Globus pallidus (tissue), 1 donor: ENCODE measurements at places on chromosomes 13 and 19.

GRCh38 chr19:44668985-44669764 lies 2.1 kb upstream of the CEACAM19 start:
- no peak for DNase-seq

- DNase-seq: no peak
These were observed 401.1 kb upstream of the ZNF507 start for GRCh38 chr19:31944326-31944725.

GRCh38 chr13:44307844-44308243 lies 65.8 kb upstream of the SERP2 start:
- DNase-seq: no peak

GRCh38 chr13:73258406-73258805 lies 199.6 kb downstream of the KLF5 start:
- DNase-seq: no peak

DNA sequence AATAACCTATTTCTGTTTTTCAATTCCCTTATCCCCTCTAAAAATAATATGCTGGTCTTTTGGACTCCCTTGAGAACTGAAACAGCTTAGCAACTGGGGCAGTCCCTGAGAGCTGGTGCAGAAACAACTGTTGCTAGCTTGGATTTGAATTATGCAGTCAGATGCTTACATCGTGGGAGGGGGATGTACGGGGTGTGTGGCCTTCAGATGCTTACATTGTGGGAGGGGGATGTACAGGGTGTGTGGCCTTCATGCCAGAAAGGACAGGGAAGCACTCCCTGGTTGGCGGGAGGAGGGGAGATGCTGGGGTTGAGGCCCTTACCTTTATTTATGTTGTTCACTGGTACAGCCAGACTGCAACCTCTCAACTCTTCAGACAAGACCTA lies 25.6 kb downstream of the LRCH1 start:
- no peak for DNase-seq

DNA sequence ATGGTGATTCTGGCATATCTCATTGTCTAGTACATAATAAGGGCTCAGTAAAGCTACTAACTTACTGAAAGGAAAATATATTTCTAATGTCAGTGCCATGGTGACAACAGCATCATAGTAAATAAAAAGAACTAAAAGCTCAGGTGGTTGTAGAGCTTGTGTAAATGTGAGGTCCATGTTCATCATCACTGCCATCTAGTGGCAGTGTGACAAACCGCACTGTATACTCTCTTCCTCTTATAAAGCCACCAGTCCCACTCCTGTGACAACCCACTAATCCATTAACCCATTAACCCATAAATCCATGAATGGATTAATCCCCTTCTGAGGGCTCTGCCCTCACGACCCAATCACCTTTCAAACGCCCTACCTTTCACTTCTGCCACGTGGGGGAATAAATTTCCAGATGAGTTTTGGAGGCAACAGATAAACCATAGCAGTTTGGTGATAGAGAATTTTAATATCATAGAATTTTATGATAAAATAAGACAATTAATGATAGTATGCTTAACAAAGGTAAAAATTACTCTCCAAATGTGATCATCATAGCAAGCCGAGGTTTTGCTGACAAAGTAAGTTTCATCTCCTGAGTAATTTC lies 160.4 kb upstream of the SGCG start:
- peak; percentile 40 for DNase-seq

- no peak for DNase-seq
These were observed 272.2 kb upstream of the KLF12 start for GRCh38 chr13:74406420-74406819.

- DNase-seq: no peak
These were observed 2874.1 kb upstream of the PCDH20 start for GRCh38 chr13:64289702-64290101.

DNA sequence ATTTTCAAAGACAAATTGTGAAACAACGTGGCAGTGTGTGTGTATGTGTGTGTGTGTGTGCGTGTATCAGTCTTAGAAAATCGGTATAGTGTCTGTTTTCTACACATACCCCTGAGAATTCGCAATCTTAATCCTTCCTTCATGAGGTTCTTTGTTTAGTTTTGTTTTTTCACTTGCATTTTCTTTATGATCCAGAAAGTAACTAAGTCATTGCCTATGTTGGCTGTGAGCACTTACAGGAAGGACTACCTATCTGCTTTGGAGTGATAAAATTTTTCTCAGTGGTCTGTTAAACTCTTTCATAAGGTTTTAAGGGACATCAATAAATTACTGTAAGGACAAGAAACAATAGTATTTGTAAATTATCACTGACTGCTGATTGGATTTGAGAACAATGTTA lies 1587.1 kb downstream of the PCDH9 start:
- DNase-seq: no peak

DNA sequence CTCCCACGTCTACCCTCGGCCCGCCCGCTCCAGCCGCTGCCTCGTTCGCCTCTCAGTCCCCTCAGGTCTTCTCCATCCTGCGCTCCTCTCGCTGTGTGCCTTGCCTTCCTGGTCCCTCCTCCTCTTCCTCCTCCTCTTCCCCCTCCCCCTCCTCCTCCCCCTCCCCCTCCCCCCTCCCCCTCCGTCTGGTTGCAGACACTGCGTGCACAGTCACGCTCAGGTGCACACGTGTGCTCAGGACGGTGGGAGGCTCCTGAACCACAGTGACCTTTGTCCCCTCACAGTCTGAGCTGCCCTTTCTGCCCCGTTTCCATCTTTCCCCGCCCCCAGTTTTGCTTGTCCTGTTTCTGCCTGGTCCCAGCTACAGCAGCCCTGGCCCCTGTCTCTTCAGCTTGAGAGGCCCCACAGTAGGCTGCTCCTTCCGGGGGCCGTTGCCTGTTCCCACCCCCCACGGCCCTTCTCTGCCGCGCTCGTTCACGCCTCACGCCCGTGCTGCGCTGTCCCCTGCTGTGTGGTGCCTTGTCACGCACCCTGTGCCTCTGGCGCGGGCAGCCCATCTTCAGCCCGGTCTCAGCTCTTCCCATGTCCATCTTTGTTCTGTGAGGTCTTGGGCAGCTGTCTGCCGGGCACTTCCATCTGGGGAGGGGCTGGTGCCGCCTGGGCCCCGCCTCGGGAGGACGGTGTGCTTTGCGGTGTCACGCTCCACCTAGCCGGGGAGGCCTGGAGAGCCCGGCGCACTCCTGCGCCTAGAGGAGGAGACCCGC lies 13.8 kb upstream of the RPS15 start:
- no peak for DNase-seq

DNA sequence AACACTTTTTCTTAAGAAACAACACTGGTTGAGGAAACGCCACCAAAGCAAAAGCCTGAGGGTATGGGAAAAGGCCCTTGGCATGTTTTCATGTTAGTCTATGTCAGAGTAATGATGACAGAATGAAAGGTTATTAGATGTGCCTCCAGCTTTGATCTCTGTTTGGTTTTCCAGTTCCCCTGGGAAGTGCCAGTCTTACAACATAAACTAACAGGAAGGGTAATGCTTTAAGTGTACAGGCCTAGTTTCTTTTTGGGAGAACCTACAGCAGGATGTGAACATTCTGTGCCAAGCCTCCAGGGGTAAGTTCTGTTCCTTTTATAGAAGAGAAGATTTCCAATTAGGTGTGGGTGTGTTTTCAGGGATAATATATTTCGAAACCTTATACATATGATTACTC lies 121.7 kb downstream of the FNDC3A start:
- no peak for DNase-seq

GRCh38 chr13:29815336-29815735 lies 35.1 kb downstream of the UBL3 start:
- DNase-seq: no peak

DNA sequence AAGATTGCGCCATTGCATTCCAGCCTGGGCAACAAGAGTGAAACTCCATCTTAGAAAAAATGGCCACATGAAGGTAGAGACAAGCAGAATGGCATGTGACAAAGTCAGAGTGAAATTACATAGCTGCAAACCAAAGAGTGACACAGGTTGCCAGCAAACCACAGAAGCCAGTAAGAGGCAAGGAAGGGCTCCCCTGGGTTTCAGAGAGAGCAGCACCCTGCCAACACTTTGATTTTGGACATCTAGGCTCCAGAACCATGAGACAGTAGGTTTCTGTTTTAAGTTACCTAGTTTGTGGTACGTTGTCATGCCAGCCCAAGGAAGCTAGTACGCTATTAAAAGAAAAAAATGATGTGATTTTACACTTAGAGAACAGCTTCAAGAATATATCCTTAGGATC lies 1.9 kb downstream of the NLRP4 start:
- no peak for DNase-seq

DNA sequence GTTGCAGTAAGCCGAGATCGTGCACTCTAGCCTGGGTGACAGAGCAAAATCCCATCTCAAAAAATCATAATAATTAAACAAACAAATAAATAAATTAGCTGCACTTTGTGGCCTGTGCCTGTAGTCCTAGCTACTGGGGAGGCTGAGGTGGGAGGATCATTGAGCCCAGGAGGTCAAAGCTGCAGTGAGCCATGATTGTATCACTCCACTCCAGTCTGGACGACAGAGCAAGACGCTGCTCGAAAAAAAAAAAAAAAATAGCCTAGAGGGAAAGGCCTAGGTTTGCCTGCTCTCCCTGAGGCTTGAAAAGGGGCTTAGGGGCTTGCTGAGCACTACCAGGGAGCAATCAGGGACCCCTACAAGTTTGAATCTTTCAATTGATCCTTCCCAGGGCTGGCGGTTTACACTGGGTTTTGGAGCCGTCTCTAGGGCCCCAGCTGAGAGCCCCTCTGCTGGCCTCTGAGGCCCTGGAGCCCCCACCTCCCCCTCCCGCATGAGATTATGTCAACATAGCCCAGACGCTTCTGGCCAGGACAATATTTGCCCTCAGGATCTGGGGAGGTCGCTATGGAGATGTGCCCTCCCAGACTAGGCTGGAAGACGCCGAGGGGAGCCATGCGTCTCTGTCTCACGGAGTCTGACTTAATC lies 10.4 kb upstream of the GIPR start:
- DNase-seq: no peak

GRCh38 chr13:43326100-43326499 lies 302.7 kb downstream of the DNAJC15 start:
- peak; percentile 85 for DNase-seq

DNA sequence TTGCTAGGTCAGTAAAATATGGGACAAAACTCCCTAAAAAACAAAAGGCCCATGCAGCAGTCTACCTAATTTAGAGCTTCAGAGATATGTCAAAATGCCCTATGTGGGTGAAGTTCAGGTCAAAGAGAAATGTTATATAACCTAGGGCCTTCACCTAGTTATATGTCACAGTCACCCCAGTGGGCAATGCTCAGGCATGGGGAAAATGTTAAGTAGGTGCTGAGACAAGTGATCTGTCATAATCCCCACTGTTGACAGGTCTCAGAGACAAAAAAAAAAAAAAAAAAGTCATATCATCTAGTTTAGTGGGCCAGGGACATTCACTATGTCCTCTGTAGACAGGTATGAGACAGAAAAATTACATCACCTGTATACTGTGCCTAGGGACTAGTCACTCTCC lies 128.6 kb upstream of the ZNF91 start:
- no peak for DNase-seq

- DNase-seq: no peak
These were observed 6.3 kb downstream of the PLEKHF1 start for GRCh38 chr19:29671393-29672160.

- no peak for DNase-seq
These were observed at the start of gene ABCC4 for GRCh38 chr13:95301183-95301967. TSS of gene ABCC4 (minus strand) at chr13:95301451. CDS start at chr13:95301314, 137 bp downstream.

- DNase-seq: no peak
These were observed 207.0 kb downstream of the NALCN start for GRCh38 chr13:101209206-101209893.

- DNase-seq: no peak
These were observed at the start of gene GMIP for GRCh38 chr19:19643158-19644053. TSS of gene GMIP (minus strand) at chr19:19643657. CDS start at chr19:19643529, 128 bp downstream.

DNA sequence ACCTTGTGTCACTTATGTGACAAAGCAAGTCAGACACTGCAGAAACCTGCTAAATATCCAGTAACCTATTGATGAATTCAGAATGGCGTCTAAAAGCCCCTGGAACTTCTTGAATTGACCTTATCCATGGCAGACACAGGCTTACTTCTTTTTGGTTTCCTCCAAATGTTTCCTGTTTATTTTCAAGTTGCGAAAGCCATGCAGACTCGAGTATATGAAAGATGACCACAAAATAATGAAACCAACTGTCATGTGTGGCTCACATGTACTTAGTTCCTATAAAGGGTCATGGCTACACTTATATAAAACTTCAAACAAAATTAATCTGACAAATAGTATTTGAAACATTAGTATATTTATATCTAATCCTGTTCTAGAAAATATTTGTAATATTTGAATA lies 113.1 kb upstream of the FNDC3A start:
- no peak for DNase-seq
